Stimulated activated CD8-positive, alpha-beta memory T cell treated with anti-CD3 and anti-CD28 coated beads, Interleukin-15, amount 100 ng/mL, for 24 hours (primary cell): ENCODE measurements at places on chromosomes 6 and 20.

GRCh38 chr6:35922139-35922554 lies 1.2 kb upstream of the SRPK1 start:
- no peak for DNase-seq

DNA sequence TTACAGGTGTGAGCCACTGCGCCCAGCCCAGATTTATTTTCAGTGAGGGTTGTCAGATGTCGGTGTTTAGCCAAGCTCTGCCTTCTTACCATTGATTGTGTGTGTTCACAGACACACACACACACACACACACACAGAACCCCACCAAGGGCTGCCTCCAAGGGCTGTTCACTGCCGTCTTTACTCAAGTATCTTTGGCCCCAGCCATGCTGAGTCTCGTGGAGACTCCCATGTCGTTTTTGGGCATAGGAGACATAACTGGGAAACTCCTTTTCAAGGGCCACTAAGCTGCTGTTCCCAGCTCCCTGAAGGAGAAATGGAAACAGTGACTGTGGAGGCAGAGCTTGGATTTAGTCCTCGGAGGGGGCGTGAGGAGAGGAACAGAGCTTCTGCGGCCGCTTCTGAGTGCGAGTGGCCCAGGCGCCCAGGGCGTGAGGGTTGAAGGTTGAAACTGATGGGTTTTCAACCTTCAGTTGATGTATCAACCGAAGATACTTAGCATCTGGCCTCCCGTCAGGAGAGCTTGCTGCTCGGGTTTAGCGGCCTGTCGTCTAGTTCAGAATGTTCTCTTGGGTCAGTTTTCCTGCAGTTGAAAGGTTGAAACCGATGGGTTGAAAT lies 243.6 kb downstream of the TTLL2 start:
- no peak for DNase-seq

DNA sequence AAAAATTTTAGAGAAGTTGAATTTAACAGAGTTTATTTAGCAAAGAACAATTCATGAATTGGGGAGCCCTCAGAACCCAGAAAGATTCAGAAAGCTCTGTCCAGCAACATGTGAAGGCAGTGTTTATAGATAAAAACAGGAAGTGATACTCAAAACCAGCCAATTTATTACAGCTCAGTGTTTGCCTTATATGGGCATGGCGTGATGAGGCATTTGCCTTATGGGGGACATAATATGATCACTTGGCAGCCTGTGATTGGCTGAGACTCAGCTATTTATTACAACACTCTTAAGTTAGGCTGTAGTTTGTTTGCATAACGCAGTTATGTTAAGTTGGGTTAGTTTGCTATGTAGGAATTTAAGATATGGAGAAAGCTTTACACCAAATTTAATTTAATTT lies 11.5 kb downstream of the HLA-DPA1 start:
- no peak for DNase-seq

DNA sequence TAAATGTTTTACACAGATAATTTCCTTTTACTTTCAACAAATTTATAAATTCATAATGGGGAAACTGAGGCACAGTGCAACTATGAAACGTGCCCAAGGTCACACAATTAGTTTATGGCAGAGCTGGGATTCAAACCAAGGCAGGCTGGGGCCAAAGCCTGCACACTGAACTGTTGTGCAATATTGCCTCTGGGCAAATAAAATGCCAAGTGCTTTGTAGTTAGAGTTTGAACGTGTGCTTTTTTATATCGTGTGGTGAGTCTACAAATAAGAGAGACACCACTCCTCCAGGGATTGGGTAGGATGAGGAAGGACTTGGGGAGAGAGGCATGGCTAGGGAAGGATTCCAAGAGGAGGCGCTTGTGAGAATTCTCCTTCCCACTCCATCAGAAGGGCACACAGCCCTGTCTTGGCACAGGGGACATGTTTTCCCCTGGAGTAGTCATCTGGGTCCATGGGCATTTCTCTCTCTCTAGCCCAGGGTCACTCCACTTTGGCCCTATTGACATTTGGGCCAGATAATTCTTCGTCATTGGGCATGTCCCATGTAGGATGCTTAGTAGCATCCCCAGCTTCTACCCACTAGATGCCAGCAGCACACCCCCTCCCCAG lies 2.8 kb upstream of the CDH22 start:
- DNase-seq, result no peak

DNA sequence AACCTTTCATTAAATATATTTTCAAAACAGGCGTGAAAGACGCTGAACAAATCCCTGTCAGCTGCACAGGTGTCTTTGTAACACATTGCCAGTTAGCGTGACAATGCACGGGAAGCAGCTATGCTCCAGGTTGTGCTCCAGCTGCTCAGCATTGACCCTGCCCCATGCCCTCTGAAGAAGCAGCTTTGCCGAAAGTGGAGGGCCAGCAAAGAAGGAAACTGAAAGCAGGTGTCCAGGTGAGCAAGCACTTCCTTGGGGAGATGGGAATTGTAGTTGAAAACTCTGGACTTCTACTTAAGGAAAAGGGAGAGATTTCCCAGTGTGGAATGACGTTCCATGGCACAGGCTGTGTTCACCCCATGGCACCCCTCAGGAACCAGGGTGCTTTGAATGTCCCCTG lies 125.7 kb downstream of the TTLL2 start:
- DNase-seq, result no peak

DNA sequence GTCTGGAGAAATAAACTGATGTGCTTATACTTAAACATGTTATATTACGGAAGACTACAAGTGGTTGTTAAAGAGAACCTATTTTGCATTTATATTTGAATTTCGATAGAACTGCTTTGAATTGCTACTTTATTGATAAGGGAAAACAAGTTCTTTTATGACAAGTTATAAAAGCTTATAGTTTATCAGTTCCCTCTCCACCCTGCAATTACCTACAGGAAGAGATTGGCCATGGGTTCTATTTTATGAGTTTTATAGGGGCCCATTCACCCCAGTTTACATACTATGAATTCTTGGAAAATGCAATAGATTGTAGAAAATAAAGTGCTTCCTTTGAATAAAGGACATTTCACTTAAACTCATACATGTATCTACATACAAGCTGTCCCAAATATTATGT lies 144.4 kb downstream of the AHI1 start:
- no peak for DNase-seq

GRCh38 chr6:15887491-15888461 lies 224.9 kb upstream of the DTNBP1 start:
- no peak for DNase-seq

DNA sequence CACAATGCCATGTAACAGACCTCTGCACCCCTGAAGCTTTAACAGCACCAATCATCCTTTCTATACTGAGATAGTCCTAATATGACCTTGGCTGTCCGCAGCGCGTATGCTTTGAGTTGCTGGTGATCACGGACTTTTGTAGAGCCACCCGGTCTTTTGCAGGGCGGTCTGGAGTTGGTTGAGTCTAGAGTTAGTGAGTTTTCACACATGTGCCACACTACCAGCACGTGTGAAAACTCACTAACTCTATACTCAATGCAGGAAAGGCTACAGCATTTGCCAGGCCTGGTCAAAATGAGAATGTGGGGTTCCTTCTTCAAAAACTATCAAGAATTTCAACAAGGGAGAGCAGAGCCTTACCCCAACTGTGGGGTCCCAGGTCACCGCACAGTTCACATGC lies 14.6 kb downstream of the AGPAT4 start:
- DNase-seq, result no peak
